ENCODE measurements at places on chromosomes 7 and 10.

DNA sequence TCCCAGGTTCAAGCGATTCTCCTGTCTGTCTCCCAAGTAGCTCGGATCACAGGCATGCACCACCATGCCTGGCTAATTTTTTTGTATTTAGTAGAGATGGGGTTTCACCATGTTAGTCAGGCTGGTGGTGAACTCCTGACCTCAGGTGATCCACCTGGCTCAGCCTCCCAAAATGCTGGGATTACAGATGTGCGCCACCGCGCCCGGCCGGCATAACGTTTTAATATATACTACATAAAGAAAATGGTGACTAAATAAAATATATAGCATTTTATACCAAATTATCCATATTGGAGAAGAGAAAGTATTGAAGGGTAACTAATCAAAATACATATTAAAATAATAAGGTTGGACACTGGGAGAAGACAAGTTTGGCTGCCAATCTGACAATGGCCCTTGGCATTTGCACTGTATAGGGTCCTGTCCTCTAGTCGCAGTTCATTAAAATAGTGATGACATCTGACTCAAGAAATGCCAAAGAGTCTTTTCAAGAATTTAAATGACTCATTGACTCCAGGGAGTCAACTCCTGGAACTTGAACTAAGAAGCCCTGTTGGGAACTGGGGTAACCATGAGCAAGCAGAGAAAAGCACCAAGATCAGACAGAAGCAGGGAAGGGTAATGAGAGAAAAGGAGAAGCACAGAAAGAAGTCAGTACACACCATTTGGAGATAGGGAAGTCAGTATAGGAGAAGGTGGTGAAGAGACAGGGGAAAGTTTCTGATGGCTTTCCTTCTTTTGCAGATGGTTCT lies 91.1 kb downstream of the CH25H start:
- no peak for DNase-seq

GRCh38 chr7:91019686-91020385 lies 244.4 kb upstream of the FZD1 start:
- no peak for DNase-seq

DNA sequence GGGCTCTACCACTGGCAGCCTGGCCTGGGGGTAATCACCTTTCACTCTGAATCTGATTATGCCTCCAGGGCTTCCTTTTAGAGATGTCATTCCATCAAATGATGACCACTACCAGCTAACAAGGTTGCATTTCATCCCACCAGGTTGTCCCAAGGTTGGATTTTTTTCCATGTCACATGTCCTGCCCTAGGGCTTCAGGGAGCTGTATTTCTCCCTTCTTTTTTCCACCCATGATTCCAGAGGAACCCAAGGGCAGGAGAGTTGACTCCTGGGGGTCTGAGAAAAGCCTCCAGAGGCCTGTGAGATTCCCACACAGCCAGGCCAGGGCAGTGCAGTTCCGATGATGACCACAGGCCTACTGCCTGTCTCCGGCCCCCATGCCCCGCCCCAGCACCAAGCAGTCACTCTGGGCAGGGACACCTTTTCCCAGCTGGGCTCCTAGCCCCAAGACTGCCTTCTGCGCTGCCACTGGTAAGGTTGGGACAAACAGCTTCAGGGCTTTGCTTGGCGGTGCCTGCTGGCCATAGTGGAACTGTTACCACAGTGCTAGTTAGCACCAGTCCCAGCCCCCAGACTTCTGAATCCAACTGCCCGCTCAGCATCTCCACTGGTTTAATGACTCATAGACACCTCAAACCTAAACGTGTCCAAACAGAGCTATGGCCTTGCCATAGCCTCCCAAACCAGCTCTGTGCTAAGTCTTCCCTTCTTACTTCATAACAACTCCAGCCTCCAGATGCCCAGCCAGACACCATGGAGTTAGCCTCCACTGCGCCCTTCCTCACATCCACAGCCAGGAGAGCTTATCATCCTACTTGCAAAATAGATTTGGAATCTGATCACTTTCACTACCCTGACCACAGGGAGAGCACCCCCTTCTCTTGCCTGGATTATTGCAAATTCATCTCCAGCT lies 133.7 kb downstream of the ARHGAP22 start:
- DNase-seq, result no peak

GRCh38 chr7:116218051-116218645 lies 7.8 kb downstream of the TES start:
- DNase-seq, result no peak

GRCh38 chr7:38195804-38196595 lies 18.0 kb downstream of the STARD3NL start:
- DNase-seq, result no peak

DNA sequence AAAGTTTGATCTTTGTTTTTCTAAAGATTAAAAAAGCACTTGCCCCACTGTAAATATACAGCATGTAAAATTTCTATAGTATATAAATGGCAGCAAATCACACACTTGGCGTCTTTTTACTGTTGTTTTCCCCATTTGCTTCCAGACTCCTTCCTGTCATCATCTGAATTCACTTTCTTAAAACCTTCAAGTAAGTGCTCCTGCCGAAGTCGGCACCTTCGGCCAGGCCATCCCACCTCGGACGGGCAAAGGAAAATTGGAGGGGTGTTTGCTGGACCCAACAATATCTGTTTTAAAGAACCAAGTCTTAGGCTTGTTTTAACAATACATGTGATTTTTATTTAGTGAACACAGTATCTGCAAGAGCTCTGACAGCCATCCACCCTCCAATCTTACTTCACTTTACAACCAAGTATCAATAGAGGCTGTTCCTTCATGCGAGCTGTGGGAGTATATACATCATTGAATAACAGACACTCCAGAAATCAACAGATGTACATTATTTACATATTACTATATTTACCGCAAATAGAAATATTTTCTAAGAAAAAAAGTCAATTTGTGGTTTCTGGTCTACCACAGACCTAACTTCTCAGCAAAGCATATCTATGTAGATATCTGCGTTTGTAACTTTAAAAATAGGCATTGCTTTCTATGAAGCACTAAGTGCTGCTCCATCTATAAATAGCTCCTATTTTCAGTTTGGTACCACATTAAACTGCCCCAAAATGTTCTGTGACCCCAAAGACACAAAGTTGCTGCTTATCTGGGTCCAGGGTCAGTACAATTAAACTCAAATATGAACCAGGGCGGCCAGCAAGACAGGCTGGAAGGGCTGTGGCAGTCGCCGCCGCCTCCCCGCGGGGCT lies 110.7 kb downstream of the CYTH3 start:
- no peak for DNase-seq

GRCh38 chr10:22875581-22875980 lies 52.3 kb upstream of the ARMC3 start:
- DNase-seq, result no peak

GRCh38 chr10:30127120-30127541 lies 67.7 kb upstream of the JCAD start:
- no peak for DNase-seq

GRCh38 chr10:69901628-69902505 lies 100.2 kb downstream of the COL13A1 start:
- no peak for DNase-seq

DNA sequence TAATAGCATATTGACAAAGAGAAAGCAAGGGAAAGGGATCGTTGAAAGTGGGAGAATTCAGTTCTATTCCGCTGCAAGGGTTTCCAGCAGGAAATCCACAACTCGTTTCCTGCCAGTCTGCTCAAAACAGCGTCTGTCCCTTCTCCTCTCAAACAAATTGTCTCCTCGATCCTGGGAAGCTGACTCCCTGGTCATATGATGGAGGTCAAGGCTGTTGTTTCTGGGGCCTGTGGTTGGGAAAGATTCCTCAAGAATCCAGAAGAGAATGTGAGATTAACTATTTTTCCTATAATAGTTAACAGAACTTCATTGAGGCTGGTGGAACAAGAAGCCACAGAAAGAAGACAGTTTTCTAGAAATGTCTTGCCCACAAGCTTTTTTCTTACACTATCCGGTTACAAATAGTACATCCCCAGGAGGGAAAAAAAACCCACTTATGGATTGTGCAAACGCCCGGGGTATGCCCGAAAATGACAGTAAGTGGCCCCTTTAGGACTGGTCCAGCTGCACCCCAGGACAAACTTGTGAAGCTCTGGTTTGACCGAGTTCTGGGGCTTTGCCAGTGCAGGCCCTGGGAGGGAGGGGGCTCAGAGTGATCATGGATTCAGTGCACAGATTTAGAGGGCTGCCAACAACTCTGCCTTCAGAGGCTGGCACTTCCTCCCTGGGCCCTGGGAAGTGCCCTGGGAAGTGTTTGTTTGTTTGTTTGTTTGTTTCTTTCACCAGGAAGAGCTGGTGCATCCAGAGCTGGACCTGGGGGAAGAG lies 49.4 kb upstream of the CTBP2 start:
- DNase-seq, result no peak

GRCh38 chr7:90290244-90291113 lies 30.6 kb downstream of the FAM237B start:
- DNase-seq, result no peak

DNA sequence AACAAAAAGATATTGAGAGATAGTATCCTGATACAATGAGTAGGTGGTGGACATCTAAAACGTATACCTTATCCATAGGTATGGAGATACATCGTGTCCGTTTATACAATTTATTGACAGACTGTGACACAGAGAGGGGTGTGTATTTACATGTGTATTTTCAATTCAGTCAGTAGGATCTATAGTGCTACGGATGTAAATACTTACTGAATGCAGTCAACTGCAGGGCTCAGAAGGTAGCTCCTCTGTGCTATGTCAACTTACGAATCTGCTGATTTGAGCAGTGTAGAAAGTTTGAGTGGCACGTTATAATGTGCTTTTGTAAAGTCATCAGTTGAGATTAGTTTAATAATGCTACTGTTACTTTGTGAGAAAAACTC lies 626 bp downstream of the ZNF804B start:
- no peak for DNase-seq

GRCh38 chr7:3274131-3274530 lies 26.9 kb upstream of the SDK1 start:
- DNase-seq, result no peak

- no peak for DNase-seq
These were observed 134.0 kb upstream of the SEMA3D start for GRCh38 chr7:85320699-85321476.

DNA sequence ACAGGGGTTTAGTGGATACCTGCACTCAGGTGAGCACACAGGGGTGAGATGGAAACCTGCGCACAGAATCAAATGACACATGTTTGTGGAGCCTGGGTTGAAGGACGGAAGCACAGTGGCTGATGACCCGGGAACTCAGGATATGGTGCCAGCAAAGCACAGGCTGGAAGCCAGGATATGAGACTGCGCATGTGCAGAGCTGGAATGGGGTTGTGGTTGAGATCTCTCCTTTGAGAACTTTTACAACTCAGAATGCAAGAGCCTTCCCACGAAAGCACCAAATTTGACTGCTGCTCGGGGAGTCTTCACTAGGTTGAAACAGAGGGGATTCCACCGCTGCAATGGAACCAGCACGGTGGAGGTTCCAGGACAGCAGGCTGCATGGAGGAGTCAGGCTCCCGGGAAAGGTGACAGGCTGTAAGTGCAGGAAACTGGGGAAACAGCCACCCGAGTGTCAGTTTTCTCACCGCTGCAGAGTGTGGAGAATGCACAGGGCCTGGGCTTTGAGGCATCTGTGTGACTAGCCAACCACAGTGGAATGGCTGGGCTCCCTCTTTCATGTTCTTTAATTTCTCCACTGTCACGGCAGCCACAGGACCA lies 133.4 kb upstream of the TCERG1L start:
- DNase-seq, result no peak

- DNase-seq, result no peak
These were observed 23.9 kb downstream of the UNC5B start for GRCh38 chr10:71236286-71236685.

DNA sequence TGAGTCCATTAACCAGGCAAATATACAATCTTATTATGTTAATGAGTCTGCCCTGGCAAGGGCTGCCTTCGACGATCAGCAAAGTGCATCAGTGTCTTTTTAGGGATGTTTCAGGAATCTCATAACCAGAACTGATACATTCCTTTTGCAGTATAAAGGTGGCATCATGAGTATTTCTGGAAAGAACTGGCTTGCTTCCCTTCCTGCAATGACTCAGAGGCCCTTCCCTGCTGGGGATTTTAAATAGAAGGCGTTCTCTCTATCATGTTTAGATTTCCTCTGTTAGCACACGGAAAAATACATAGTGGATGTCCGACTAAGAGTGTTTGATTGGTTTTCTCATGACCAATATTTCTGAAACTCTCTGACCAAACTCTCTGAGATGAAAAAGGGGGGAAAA lies 1.8 kb downstream of the NPS start:
- DNase-seq, result no peak

DNA sequence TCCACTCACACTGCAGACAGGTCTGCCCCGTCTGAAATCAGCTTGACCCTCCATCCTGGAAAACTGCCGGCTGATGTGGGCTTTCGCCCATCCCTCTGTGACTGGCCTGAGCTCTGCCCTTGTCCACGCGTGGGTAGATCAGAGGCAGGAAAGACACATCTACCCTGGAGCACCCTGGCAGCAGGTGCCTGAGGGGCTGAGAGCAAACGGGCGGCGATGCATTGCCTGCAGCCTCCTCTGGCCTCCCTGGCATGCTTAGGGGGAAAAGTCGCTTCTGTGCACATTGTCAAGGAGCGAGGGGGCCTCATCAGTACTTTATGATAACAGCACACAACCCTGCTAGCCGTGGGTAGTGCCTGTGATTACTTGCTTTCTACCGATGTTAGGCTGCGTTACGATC lies 109.4 kb downstream of the ADARB2 start:
- no peak for DNase-seq

GRCh38 chr10:74047304-74047703 lies 49.4 kb downstream of the VCL start:
- DNase-seq, result no peak

DNA sequence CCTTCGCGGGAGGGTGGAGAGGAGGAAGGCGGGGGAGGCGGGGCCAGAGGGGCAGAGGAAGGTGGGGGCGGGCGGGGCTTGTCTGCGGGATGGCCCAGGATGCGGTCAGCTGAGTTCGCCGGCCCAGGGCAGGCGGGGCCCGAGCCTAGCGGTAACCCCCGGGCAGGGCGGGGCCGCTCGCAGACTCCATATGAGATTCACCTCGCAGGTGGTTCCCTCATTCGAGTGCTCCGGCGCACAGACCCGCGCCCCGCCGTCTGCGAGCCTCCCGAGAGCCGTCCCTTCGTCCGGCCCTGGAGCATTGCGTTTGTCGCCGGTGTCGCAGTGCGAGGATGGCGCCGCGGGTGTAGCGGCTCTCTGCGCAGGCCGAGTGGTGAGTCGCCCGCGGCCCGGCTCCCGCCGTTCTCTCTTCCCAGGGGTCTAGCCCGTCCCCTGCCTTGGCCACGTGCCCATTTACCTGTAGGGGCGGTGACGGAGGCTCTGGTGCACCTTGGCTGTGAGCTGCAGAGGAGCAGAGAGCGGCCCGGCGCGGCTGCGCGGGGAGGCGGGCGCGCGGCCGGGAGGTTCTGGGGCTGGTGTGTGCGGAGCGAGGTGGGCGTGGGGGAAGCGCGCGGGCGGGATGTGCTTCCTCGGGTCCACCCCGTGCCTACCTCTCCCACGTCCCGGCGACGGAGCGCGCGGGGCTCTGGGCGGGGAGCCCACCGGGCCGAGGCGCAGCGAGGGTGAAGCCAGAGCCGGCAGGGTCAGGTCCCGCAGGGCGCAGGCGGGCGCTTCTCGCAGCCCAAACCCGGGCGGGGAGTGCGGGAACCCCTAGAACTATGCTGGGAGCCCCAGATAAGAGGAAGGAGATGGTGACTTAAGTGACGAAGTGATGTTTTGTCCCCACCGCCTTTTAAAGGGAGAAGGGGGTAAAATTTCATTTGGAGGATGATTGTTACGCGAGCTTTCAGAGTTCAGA lies at the start of gene UPP1:
Gene UPP1 (plus strand): TSS at position 220 of the 958 bp plus-strand sequence. CDS start 5,519 bp downstream, outside the sequence.
- DNase-seq, result peak; percentile 63

- DNase-seq, result no peak
These were observed 66.0 kb downstream of the CHCHD3 start for GRCh38 chr7:133015888-133016287.

All from stimulated activated CD4-positive, alpha-beta T cell treated with anti-CD3 and anti-CD28 coated beads, TNF-alpha, amount 100 ng/mL, for 4 hours (primary cell).